ENCODE measurements at places on chromosomes 16 and 17.

- peak; percentile 24 for DNase-seq
Measured at GRCh38 chr17:12522743-12523183, 142.9 kb upstream of the MYOCD start.

GRCh38 chr16:22692916-22693637 is 120.9 kb upstream of the HS3ST2 start:
- no peak for DNase-seq

DNA sequence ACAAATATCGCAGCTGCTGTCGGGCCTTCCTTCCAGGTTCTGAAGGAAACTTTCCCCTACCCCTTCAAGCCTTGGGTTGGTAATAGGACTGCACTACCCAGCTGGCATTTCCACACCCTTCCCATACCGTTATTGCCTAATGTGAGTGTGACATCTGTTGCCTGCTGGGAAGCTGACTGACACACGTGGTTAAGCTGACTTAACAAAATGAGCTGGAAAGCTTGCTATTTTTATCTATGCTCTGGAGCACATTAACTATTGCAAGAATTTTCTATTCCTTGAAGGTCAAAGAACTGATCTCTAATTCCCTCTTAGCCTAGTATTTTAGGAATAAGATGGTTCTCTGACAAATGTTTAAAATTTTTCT is 79.5 kb downstream of the PMP22 start:
- DNase-seq = peak; percentile 56

GRCh38 chr16:68041783-68042182 is 18.7 kb downstream of the DUS2 start:
- no peak for DNase-seq

DNA sequence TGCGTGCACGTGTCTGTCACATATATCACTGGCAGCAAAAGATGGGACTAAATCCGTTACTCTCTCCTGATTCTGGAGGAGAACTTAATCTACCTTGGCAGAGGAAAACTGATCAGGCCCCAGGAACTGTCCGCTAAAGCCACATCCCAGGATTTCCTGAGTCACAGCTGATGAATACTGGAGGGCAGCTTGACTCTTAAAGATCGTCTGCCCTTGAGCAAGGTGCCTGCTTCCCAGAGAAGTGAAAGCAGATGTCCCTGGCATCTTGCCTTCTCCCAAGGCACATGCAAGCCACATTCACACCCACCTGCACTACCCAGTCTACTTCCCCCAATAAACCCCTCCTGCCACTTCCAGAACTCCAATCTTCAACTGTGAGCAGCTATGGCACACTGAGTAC is 99.8 kb downstream of the CPPED1 start:
- DNase-seq = peak; percentile 84

DNA sequence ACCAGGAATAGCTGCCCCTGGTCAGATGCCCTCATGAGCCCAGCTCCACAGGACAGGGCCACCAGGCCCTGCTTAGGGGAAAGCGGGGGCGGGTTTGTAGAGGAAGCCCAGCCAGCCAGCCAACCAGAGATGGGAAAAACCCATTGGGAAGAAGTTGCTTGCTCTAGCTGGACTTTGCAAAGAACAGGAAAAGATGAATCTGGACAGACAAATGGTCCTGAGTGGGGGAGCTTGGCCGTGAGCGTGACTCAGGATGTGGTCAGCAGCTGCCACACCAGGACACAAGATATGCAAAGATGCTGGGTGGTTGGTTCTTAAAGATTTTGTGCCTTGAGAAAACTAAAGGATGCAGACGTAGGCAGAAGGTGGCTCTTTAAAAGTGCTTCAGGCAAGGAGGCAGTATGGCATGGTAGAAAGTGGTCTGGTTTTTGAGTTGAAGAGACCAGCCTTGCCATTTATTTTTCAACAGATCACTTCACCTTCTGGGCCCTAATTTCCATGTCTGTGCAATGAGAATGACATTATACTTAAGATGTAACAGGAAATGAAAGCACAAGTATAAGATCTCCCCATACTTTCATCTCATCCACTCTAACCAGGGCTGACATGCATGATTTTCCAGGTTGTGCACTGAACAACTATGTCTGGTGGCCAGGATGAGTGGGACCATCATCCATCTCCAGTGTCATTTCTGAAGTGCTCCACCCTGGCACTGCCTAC is 27.8 kb upstream of the HEATR6 start:
- peak; percentile 83 for DNase-seq

DNA sequence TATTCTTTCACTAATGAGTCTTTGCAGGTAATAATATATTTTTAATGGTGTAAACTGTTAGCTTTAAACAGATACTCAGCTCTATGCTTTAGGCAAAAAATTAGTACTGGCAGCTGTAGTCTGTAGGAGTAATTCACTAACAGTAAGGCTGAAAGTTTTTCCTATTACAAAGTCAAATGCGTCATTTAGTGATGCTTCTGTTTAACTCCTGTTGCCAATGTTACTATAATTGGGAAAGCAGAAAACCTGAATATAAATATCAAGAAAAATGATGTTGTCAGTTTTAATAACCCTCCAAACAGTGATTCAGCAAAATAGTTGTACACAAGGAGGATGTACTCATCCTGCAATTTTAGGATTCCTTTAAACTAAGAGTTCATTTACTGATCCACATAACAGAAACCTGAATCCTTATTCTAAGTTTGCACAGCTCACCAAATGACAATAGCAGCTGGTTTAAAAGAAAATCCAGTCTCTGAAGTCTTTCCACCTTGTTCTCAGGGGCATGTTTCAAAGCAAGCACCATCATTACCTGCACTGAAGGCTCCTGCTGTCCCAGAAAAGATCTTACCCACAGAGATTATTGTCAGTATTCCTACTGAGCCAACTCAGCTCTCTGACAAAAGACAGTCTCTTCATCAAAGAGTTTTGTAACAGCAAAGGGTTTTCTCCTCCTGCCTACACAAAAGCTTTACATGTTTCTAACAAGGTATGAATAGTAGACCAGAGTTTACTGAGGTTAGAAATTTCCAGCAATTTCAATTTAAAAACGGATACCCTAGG is 4.2 kb downstream of the CDR2 start:
- no peak for DNase-seq

- no peak for DNase-seq
Measured at GRCh38 chr16:17354141-17354601, 116.6 kb downstream of the XYLT1 start.

DNA sequence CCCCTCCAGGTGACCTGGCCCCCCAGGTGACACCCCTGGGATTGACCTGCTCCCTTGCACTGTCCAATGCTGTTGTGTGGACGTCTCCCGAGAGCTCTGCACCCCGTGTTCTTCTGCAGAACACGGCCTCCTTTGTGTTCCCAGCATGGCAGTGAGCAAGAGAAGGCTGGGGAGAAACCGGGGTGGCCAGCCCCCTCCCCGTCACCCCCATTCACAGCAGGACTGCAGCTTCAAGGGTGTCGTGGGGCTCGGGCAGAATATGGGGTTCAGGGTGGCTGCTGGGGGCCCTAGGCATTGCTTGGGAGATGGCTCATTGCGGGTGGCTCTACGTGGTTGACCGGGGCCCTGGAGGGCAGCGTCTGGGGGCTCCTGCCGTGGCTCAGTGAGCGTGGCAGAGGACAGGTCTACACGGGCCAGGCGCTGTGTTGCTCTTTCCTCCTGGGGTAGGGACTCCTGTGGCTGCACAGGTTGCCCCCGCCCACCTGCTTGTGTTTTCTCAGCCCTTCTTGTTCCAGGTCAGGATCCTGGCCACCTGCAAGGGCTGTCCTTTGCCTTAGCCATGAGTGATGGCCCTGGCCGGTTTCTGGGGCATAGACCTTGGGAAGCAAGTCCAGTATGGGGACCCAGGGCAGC is 12.5 kb downstream of the GSE1 start:
- DNase-seq = no peak

- DNase-seq = no peak
Measured at GRCh38 chr17:59631276-59631675, 11.6 kb downstream of the CLTC start.

GRCh38 chr17:78899361-78900260 is 3.4 kb downstream of the CEP295NL start:
- no peak for DNase-seq

- no peak for DNase-seq
Measured at GRCh38 chr17:3963237-3964201, 718 bp downstream of the ATP2A3 start.

GRCh38 chr16:22320572-22321339 is 23.5 kb downstream of the POLR3E start:
- DNase-seq = no peak

- no peak for DNase-seq
Measured at GRCh38 chr17:67773246-67773645, 52.1 kb upstream of the BPTF start.

DNA sequence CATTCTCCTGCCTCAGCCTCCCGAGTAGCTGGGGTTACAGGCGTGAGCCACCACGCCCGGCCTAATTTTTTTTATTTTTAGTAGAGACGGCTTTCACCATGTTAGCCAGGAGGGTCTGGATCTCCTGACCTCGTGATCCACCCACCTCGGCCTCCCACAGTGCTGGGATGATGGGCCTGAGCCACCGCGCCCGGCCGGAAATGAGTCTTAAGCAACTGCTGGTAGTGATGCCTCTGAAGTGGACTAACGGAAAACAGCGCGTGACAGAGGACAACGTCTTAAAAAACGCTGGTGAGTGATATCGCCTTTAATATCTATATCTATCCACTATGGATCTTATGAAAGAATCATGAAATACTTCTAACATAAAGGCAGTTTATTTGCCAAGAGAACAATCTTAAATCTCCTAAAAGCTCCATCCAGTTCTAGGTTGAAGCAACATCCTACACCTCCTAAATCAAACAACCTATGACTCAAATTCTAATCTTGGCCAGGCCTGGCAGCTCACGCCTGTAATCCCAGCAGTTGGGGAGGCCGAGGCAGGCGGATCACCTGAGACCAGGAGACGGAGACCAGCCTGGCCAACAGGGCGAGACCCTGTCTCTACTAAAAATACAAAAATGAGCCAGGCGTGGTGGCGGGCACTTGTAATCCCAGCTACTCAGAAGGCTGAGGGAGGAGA is 69.8 kb downstream of the NXN start:
- DNase-seq = no peak

DNA sequence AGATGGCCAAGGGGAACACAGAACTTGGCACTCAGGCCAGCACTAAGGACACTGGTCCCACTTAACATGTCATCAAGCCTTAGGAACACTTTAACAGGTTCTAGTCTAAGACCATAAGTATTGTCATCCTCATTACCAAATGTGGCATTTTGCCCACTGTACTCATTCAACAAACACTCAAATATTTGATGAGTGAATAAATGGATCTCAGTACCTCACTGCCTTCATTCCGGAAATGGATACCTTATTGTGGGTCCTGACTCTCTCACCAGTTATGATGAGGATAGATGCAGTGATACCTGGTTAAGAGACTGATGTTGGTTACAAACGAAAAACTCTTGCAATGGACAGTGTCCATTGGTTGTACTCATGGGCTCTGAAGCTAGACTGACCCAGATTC is 455.2 kb upstream of the DYNLRB2 start:
- no peak for DNase-seq

GRCh38 chr16:88909431-88910210 is 43.2 kb upstream of the PABPN1L start:
- DNase-seq = no peak

- DNase-seq = no peak
Measured at GRCh38 chr17:50432125-50432762, 6.2 kb downstream of the ACSF2 start.

DNA sequence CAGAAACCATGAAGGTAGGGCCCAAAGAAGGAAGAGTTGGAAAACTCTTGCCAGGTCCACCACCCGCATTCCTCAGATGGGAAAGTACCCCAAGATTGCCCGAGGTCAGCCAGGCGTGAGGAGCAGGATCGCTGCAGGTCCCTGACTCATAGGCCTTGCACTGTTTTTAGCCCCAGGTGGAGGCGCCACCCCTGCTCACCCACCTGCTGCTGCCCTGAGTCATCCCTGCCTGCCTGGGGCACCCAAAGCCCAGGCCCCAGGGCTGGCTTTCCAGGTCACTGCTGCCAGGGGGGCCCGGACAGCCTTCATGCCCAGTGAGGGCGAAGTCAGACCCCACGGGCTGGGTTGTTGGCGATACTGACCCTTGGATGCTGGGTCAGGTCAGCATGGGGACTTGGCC is 100.9 kb downstream of the AMFR start:
- peak; percentile 17 for DNase-seq

DNA sequence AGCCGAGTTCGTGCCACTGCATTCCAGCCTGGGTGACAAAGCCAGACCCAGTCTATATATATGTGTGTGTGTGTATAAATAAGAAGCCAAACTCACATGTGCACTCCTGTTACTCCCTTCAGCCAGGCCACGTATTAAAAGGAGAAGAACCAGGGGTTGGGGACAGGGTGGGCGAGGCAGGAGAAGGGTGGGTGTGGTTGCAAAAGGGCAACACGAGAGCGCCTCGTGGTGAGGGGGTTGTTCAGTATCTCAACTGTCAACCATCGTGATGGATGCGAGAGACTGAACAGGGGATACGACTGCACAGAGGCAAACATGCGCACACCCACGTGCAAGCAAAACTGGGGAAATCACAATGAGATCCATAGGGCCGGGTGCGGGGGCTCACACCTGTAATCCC is 54.9 kb downstream of the ABCC6 start:
- no peak for DNase-seq

- DNase-seq = no peak
Measured at GRCh38 chr17:55730380-55730779, 7.7 kb upstream of the TMEM100 start.

DNA sequence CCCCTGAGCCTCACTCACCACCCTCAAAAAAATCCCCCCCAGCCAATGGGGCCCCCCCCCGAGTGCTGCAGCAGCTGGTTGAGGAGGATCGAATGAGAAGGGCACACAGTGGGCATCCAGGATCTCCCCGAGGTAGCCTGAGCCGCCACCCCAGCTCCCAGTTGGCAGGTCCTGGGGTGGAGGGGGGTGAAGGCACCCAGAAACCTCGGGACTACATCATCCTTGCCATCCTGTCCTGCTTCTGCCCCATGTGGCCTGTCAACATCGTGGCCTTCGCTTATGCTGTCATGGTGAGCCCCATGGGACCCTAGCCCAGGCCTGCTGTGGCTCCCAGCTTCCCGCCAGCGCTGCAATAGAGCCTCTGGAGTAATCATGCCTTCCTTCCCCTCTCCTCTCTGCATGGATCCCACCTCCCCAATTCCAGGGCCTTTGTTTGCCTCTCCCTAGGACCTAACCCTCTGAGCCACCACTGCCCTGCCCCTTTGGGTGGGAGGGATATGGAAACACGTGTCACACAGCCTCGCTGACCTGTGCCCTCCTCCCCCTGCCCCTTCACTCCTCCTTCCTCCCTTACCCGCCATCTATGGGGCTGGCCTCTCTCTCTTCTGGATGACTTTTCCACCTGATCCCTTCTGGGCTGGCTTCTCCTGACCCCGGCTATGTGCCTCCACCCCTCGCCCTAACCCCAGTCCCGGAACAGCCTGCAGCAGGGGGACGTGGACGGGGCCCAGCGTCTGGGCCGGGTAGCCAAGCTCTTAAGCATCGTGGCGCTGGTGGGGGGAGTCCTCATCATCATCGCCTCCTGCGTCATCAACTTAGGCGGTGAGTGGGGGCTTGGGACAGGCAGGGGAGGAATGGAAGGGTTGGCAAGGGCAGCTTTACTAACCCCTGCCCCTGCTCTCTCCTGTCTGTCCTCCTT is 1.9 kb downstream of the PRRT2 start:
- no peak for DNase-seq

DNA sequence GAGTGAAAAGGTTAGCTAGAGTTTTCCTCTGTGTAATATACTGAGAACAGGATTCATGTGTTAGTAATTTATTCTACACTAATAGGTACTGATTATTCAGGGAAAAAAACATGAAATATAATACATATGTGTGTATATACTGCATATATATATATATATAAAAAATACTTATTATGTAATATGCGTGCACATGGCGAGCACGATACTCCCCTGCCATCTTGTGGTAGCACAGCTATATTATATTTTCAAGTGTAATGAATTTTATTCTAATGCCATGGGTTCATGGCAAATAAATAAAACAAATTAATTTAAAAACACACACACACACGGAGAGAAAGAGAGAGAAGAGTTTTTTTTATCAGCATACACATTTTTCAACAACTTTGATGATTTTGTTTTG is 460.6 kb downstream of the KCNJ2 start:
- peak; percentile 2 for DNase-seq

Data from RPMI7951 (cell line).